ENCODE measurements at places on chromosomes 1 and 21.

GRCh38 chr1:246800756-246801155 is 76.5 kb downstream of the SCCPDH start:
- DNase-seq, result no peak

DNA sequence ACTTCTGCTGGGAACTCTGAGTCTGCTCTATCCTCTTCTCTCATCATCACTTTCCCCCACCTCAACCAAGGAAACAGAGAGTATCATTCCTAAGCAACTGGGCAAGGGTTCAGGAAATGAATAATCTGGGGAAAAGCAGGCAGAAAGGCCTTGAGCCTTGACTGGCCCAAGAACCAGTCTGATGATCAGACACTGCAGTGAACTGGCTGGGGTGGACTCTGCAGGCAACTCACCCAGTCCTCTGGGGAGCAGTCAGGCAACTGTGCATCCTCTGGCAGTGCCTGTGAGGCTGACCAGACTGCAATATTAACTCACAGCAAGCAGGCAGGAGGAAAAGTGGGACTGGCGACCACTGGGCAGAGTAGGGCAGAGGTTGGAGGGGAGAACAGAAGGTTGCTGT is 991 bp downstream of the ANKRD35 start:
- DNase-seq, result no peak

GRCh38 chr1:39569034-39569433 is 7.6 kb downstream of the PABPC4 start:
- DNase-seq, result no peak

- no peak for DNase-seq
Observed at GRCh38 chr1:15731735-15732685, 4.0 kb upstream of the SLC25A34 start.

DNA sequence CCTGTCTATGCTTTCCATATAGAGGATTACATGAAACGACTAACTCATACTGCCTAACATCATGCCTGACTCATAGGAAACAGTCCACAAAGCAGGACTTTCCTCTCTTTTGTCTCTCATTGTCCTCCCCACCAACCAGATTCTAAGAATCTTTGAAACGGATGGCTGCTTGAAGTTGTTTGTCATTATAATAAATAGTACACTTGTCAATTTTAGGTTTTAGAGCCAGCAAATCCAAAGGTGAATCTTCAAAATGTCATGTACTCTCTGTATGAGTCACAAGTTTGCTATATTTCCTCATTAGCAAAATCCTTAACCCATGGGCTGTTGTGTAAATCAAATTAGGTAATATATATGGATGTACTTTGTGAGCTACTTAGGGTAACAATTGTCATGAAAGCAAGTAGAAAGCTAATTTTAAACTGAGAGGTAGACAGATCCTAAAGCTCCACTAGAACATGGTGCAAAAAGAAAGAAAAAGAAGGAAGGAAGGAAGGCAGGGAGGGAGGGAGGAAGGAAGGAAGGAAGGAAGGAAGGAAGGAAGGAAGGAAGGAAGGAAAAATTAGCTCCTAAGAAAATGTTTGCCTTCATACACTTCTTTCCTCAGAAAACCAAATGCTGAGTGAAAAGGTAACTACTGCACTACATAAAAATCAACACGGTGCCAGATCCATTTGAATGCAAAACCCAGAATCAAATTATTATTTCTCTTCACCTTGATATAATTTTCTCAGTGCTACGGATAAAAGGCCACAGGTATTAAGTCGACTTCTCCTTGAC is 129.5 kb upstream of the PRMT6 start:
- no peak for DNase-seq

DNA sequence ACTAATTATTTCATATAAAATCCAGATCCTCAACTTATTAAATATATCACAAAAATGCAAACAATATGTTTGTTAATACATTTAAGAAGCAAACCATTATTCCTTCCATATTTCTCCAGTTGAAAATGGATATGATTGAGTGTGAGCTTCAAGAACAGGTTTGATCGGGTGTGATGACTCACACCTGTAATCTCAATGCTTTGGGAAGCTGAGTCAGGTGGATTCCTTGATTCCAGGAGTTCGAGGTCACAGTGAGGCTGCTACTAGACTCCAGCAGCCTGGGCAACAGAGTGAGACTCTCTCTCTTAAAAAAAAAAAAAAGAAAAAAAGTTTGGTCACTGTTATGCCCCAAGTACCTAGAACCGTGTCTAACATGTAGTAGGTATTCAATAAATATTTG is 42.9 kb upstream of the RRP15 start:
- DNase-seq, result no peak

GRCh38 chr1:65495137-65495536 is 74.7 kb downstream of the LEPR start:
- no peak for DNase-seq

DNA sequence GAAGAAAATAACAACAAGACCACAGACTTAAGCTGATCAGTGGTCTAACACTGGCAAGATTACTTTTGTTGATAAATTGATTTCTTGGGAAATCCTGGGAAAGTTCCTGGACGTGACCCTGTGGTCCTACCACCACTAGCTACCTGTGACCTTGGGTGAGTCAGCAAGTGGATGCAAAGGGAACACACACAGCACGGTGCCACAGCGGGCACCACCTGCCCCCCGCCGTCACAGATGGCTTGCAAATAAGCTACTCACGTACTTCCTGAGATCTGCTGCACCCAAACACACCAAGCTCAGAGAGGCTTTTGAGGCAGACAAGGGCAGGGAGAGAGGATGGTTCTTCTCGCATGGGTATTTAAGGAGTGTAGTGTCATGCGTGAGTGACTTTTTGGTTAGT is 12.7 kb downstream of the CFAP298 start:
- no peak for DNase-seq

DNA sequence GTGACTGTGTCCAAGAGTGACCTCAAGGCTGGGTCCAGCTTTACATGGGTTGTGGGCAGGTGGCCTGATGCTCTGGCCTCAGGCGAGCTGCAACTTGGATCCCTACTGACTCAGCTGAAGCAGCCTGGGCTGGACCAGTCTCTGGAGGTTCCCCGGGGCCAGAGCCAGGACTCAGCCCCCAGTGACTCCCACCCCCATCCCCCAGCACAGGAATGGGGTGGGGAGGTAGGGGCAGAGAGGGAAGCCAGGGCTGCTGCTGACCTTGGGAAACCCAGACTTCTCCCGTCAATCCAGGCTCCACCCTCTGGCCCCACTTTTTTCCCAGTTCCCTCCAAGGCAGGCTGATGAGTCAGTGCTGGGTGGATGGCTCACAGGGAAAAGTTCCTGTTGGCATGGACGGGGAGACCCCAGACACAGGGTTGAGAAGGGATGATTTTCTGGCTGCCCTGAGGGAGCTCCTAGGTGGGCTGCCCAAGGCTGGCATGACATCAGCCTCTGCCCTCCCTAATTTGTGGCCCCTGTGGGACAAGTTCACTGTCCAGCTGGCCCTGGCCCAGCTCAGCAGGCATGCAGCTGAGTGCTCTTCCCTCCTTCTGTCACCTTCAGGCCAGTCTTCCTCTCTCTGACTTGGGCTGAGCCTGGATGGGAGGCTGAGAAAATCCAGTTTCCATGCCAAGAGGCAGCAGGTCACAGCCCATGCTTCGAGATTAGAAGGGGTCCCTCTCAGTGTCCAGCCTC is 2.2 kb downstream of the ZC3H12A start:
- no peak for DNase-seq

- DNase-seq, result no peak
Observed at GRCh38 chr1:147669469-147670318, 630 bp downstream of the ACP6 start.

- DNase-seq, result no peak
Observed at GRCh38 chr1:210981490-210981889, 152.5 kb downstream of the KCNH1 start.

DNA sequence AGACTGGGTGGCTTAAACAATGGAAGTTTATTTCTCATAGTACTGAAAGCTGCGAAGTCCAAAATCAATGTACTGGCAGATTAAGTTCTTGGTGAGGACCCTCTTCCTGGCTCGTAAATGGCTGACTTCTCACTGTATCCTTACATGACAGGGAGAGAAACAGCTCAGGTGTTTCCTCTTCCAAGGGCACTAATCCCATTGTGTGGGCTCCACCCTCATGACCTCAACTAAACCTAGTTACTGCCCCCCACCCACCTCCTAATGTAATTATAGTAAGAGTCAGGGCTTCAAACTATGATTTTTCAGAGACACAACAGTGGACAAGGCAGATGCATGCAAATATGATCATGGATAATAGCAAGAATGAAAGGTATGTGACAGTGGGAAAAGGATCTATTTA is 81.2 kb upstream of the HP1BP3 start:
- no peak for DNase-seq

DNA sequence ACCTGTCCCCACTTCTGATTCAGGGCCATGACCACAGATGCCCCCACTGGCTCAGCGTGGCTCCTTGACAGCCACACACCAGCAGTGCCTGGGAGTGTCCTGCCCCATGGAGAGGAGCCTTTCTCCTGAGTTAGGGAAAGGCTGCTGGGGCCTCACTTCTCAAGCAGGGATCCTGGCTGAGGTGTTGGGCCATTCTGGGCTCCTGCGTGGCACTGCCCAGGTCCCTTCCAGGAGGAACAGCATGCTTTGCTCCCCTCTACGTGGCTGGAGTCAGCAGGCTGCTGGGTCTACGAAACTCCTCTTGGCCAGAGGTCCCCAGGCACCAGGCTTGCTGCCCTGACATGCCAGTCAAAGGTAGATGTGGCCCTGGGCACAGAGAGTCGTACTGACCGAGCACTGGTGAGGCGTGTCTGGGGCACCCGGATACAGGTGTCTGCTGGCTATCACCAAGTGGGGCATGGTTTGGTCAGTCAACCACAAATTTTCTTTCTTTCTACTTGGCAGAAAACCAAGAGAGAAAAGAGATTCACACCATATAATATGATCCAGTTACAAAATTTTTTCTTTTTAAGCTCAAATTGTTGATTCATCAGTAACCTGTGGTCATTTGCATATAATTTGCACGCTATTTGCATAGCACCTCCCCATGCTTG is 4.1 kb downstream of the ADORA1 start:
- DNase-seq, result no peak

- no peak for DNase-seq
Observed at GRCh38 chr1:56911098-56911938, 54.5 kb downstream of the C8B start.

- no peak for DNase-seq
Observed at GRCh38 chr1:76059451-76059850, 15.1 kb upstream of the ST6GALNAC3 start.

DNA sequence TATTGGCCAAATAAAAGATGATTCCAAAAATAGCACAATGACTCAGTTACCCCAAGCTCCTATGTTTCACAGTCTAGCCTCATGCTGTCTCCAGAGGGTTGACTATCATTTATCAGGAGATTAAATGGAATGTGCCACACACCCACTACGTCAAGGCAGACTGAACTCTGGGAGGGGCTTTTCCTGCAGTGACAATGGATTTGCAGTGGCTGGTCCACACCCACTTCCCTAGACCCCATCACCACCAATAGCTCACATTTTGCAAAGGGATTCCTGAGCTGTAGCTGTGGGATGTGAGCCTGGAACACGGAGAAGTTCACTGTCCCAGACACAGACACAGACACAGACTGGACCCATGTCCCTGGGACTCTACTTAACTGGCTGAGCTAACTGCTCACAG is 77.1 kb downstream of the HLCS start:
- no peak for DNase-seq

- DNase-seq, result no peak
Observed at GRCh38 chr1:101033017-101033416, 7.4 kb upstream of the DPH5 start.

DNA sequence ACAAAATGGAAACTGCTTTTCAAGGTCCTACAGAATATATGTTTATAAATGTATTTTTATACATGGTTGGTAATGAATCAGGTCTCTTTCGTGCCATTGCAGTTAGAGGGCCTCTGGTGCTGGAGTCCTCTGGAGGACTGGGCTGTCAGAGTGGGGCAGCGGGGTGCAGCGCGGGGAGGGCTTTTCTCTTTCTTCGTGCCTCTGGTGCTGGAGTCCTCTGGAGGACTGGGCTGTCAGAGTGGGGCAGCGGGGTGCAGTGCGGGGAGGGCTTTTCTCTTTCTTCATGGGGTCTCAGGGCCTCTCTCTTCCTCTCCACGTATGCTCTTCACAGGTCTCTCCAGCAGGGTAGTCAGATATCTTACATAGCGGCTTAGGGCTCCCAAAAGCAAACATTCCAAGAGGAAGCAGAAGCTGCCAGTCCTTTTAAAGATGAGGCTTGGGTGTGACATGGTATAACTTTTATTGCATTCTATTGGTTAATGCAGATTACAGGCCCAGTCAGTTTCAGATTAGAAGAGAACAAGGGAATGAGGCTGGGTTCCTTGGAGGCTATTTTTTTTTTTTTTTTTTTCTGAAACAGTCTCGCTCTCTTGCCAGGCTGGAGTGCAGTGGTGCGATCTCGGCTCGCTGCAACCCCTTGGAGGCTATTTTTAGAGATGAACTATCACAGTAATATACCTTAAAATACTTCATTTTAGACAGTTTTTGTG is 13.1 kb downstream of the SDCCAG8 start:
- DNase-seq, result no peak

- no peak for DNase-seq
Observed at GRCh38 chr1:67898033-67898726, 64.9 kb upstream of the GNG12 start.
